Pulmonary artery endothelial cell (primary cell): ENCODE measurements at places on chromosomes 7 and 10. TPM values are rescaled to one million over a fixed set of nuclear protein-coding genes. Genes with fewer than 3 reads are reported as not detected.

The ARL3 gene
- total RNA-seq, result 5.4 and 6.4 TPM in 2 replicates

The PAPOLB gene
- total RNA-seq, result 0.04 and 0.07 TPM in 2 replicates

The ASZ1 gene
- not detected in 2 replicates for total RNA-seq

The TAS2R3 gene
- 0.46 and 1.3 TPM in 2 replicates for total RNA-seq

The AFAP1L2 gene
- total RNA-seq, result 1.3 and 7.3 TPM in 2 replicates

The FAM25C gene
- total RNA-seq, result not detected in 2 replicates

The SPDYE5 gene
- not detected in 2 replicates for total RNA-seq

The TASOR2 gene
- total RNA-seq, result 65.3 and 88.2 TPM in 2 replicates

The CTAGE6 gene
- total RNA-seq, result 0.07 and 0.39 TPM in 2 replicates

The ZNF3 gene
- 21.7 and 27.8 TPM in 2 replicates for total RNA-seq

The NDUFB2 gene
- 93.9 and 113 TPM in 2 replicates for total RNA-seq
